NCI-H524 (cell line): ENCODE measurements at places on chromosomes 13 and 19.

GRCh38 chr13:76630629-76631230, 255.5 kb downstream of the KCTD12 start:
- DNase-seq = no peak

DNA sequence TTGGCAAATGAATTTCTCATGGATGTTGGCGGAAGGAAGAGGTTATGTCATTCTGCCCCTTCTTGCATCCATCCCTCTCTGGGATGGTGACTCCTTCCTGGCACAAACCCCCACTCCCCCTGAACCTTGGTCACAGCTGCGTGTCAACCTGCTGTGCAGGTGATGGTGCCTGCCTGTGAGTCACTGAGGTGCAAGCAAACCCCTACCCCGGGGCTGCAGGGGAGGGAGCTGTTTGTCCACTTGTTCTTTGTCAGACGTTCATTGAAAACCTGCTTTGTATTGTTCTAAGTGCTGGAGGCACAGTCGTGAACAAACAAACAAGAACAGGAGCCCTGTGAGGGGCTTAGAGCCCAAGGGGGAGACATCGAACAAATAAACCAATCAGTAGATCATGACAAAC, 2.0 kb upstream of the GAPDHS start:
- DNase-seq = no peak

GRCh38 chr13:96053003-96053703, at the start of gene UGGT2:
Gene UGGT2, minus strand, starts transcription at chr13:96053401. Its CDS starts 89 bp downstream, at chr13:96053312.
- peak; percentile 87 for DNase-seq

DNA sequence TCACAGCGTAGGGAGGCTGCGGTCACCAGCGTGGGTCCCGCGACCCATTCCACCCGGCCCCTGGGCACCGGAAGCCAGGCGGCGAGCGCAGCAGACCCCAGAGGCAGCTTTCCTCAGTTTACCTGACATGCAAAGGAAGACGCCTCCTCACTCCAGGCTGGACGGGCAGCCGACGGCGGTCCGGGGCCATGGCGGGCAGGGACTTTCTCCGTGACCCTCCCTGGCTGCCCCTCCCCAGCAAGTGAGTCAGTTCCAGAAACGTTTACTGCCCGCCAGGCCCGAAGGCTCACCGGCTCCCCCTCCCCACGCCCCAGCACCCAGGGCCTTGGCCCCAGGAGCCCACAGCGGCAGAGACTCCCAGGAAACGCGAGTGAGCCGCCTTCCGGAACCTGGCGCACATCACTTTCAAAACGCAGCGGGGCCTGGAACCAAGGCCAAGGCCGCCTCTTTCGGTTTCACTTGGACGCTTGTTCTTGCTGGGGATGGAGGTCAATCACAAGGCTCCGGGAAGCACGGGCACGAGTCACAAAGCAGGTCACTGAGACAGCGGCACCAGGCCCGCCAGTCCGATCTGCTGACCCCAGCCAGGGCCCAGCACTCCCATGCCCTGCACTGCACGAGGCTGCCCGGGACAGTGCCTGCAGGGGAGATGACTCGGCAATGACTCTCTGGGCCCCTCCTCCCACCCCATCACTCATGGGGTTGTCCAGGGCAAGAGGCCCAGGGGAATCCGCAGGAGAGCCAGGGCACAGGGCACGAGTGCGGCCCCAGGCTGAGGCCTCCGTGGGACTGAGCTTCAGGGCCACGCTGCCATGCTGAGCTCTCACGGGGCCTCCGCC, 5.3 kb downstream of the SBNO2 start:
- DNase-seq = no peak

- DNase-seq = no peak
Observed at GRCh38 chr13:79098596-79098995, 307.5 kb downstream of the RBM26 start.

GRCh38 chr13:98549728-98550317, 27.1 kb downstream of the STK24 start:
- DNase-seq = no peak

- DNase-seq = no peak
Observed at GRCh38 chr13:100675661-100676129, 1.1 kb upstream of the TMTC4 start.

DNA sequence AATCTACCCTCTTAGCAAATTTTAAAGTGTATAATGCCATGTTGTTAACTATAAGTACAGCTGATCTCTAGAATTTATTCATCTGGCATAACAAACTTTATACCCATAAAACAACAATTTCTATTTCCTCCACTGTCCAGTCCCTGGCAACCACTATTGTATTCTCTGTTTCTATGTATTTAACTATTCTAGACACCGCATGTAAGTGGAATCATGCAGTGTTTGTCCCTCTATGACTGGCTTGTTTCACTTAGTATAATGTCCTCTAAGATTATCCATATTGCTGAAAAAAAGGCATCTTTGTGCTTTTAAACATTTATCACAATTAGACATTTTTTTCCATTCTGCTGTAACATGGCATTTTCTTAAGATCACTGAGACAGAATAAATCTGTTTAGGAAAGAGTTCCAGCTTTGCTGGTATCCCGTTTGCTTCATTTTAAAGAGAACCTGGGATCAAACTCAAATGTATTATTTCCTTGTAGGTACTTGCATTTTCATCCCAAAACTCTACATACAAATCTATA, 1191.0 kb downstream of the SLITRK5 start:
- DNase-seq = no peak

GRCh38 chr19:33947265-33947964, 150.7 kb downstream of the KCTD15 start:
- no peak for DNase-seq

- no peak for DNase-seq
Observed at GRCh38 chr13:23505007-23505406, 65.2 kb upstream of the TNFRSF19 start.

DNA sequence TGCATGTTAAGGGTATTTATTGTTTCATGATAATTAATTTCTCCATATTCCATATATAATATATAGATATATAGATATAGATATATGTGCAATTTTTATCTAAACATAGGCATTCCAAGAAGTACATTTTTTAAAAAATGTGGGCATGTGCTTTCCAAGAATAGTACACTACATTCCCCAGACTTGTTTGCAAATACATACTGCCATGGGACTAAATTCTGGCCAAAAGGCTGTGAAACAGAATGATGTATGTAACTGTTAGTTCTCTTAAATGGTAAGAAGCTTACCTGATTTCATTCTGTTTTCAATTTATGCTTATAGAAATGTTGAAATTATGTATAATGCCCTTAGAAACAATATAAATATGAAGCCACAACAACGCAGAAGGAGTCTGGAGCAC, 503.2 kb upstream of the SPRY2 start:
- DNase-seq = no peak

GRCh38 chr19:47446534-47447469, 24.9 kb downstream of the SLC8A2 start:
- no peak for DNase-seq

DNA sequence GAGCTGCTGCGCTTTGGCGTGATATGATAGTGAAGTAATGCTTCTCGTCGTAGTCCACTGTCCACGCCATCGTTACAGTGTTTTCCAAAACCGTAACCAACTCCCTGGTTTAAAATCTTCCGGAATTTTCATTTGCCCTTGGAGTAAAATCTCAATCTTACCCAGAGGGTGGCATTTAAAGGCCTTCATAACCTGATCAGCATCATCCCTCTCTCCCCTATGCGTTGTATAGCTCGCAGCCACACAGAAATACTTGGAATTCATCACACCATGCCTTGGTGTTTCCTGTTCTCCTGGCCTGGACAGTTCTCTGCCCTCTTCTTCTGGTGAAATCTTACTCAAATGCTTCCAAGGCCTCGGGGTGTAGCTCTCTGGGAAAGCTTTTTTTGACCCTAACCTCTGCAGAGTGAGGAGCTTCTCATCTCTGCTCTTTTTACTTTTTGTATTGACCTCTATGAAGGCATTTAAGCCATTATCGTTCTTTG, 839 bp downstream of the MPHOSPH8 start:
- DNase-seq = no peak

DNA sequence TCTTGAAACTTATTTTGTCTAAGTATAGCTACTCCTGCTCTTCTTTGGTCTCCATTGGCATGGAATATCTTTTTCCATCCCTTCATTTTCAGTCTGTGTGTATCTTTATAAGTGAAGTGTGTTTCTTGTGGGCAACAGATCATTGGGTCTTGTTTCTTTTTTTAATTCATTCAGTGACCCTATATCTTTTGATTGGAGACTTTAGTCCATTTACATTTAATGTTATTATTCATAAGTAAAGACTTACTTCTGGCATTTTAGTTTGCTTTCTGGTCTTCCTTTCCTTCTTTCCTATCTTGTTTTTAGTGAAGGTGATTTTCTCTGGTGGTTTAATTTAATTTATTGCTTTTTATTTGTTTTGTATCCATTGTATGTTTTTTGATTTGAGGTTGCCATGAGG, 19.8 kb downstream of the CD70 start:
- no peak for DNase-seq

DNA sequence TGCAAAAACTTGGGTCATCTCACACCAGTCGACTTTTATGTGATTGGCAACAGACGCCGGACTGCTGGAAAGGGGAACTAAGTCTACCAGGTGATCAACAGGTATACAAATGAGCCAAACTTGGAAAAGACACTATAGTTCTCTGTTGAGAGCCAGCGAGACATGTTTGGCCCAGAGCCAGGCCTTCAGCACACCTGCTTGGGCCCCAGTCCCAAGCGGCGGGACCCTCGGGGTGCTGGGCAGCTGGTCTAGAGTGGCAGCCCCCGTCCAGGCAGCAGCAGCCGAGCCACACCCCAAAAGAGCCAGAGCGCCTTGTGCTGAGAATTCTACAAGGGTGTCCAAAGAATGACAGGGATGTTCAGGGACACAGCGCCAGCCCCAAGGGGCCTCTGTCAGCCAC, 28.0 kb downstream of the NAXD start:
- no peak for DNase-seq

GRCh38 chr13:62320129-62321108, 904.8 kb upstream of the PCDH20 start:
- DNase-seq = peak; percentile 62

DNA sequence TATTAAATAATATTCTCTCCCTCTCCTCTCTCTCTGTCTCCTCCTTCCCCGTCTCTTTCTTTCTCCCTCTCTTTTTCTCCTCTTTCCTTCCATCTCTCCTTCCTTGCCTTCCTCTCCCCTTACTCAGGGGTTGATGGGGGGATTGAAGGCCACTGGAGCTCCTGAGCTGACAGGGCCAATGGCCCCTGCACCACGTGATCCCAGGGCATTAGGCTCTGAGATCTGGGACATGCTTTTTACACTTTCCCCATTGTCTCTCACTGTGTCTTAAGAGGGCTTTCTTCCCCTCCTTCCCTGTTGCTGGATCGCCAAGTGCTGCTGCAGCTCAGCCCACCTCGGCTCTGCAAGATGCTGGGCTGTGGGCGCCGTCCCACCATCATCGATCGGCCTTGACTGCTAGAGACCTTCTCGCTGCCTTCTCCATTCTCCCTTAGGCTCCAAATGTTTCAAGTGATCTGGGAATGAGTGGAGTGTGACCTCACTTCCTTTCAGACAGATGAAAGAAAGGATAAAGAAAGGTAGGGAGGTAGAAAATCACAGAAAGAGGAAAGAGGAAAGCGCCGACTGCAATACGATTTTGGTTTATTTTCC, 42.2 kb downstream of the COL4A1 start:
- no peak for DNase-seq

GRCh38 chr19:21902571-21902970, 66.6 kb upstream of the ZNF43 start:
- DNase-seq = no peak

- no peak for DNase-seq
Observed at GRCh38 chr13:23763318-23763717, 125.9 kb downstream of the MIPEP start.

- no peak for DNase-seq
Observed at GRCh38 chr13:29479716-29480492, 115.6 kb downstream of the SLC7A1 start.

- DNase-seq = no peak
Observed at GRCh38 chr19:42501733-42502132, 26.5 kb downstream of the CEACAM1 start.

GRCh38 chr13:76991432-76991795, 467 bp upstream of the CLN5 start:
- DNase-seq = no peak

- DNase-seq = no peak
Observed at GRCh38 chr19:18120127-18120526, 22.5 kb downstream of the MAST3 start.

- no peak for DNase-seq
Observed at GRCh38 chr19:8034178-8034525, 18.4 kb upstream of the CCL25 start.

GRCh38 chr19:33410915-33411401, 37.4 kb downstream of the CEBPG start:
- no peak for DNase-seq
